ENCODE measurements at places on chromosomes 7 and 10.
A peak's percentile ranks its signal among the peaks of the same experiment; 100 is the strongest.

DNA sequence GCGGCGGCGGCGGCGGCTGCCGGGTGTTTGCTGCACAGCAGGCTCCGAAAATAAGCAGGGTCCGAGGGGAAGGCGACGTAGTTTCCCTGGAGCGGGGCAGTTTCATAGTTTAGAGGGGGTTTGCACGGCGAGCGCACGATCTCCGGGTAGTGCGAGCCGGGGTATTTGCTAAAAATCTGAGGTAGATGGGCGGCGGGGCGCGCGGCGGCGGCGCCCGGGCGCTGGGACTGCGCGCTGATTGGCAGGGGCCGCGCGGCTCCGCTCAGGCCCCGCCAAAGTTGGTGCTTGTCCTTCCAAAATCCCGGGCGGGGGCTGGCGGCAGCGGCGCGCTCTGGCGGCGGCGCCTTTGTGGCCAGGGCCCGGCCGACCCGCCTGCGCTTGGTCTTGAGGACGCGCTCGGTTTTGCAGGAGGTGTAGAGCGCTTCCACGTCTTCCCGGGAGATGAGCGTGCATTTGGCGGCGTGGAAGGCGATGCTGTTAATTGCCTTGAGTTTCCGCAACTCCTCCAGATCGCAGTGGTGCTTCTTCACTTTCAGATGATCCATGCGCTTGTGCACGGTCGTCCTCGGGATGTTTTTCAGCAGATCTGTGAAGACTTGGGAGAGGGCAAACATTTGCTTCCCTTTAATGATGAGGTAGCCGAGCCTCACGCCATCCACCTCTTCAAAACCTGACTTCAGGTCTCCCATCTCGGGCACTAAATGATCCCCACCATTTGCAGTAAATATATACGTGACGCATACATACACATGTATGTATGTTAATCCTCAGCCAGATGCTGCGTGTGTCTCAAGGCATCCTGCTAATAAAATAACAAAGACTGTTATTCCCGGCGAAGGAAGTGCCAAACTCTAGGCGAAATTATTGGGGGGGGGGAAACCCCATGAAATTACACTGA is 8.1 kb downstream of the SKIDA1 start:
- peak; percentile 47 for ATAC-seq

GRCh38 chr7:157432541-157432956 is 95.7 kb downstream of the DNAJB6 start:
- peak; percentile 66 for ATAC-seq

DNA sequence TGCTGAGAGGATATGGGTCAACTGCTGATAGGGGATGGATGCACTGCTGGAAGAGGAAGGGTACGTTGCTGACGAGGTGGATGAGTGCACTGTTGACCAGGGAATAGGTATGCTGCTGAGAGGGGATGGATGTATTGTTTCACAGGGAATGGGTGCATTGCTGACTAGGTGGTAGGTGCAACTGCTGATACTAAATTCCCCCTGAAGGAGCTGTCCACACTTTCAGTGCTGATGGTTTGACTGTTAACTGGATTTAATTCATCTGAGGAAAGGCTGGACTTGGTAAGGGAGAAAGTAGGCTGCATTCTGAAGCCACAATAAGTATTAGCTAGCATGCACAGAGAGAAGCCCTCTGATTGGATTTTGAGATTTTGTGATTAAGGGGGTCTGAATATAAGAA is 1196.8 kb upstream of the PHF14 start:
- no peak for ATAC-seq

GRCh38 chr7:141234335-141235105 is 160.7 kb downstream of the TMEM178B start:
- ATAC-seq: no peak
